Uterus (tissue), 4 donors: ENCODE measurements at places on chromosomes 7 and 10. TPM values are rescaled to one million over a fixed set of nuclear protein-coding genes. Genes with fewer than 3 reads are reported as not detected.

FFAR4 gene
- total RNA-seq = not detected

GPR15LG gene
- not detected for total RNA-seq

SERPINE1 gene
- total RNA-seq = 9.1 TPM

TLX1 gene
- total RNA-seq = not detected

AOAH gene
- total RNA-seq = 5.5 TPM

DPCD gene
- 35.6 TPM for total RNA-seq

IGFBP3 gene
- total RNA-seq = 202 TPM

GRCh38 chr10:72278668-72279393, 5.1 kb downstream of the DDIT4 start:
- no peak overlapping the region for H3K27ac ChIP-seq
- no peaks in the 10 kb centered on the region for H3K27me3 ChIP-seq
- no peaks in the 10 kb centered on the region for H3K36me3 ChIP-seq
- H3K4me3 ChIP-seq = no peak overlapping the region
- no peaks in the 10 kb centered on the region for H3K4me1 ChIP-seq

- no peaks in the 10 kb centered on the region for H3K27me3 ChIP-seq
- no peak overlapping the region for H3K4me3 ChIP-seq
- no peak overlapping the region for H3K27ac ChIP-seq
- no peak for DNase-seq
- H3K4me1 ChIP-seq = no peaks in the 10 kb centered on the region
These were observed 381.7 kb downstream of the THSD7A start for GRCh38 chr7:11450281-11450680.

DNA sequence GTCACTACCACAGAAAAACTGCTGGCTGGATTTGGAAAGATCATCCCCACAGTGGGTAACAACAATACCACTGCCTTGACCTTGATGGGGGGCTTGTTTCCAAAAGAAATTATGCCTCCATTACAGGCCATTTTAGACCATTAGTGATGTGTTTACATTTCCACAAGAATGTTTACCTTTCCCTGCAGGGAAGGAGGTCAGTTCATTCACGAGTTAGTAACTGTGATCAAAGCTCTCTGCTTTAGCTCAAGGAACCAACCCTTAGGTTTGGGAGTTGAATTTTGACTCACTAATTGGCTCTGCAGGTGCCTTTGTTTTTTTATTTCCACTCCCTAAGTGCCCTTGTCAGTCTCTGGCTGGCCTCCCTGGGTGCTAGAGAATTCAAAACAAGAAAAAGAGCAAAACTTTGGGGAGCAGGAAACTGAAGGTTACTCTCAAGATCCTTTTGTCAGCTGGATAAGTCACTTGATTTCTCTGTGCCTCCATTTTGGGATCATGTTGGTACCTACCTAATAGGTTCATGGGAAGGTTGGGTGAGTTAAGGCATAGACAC, 41.1 kb upstream of the NUPR2 start:
- no peak overlapping the region for H3K4me3 ChIP-seq
- no peaks in the 10 kb centered on the region for H3K36me3 ChIP-seq
- no peak for DNase-seq
- no peak overlapping the region for H3K27ac ChIP-seq

DNA sequence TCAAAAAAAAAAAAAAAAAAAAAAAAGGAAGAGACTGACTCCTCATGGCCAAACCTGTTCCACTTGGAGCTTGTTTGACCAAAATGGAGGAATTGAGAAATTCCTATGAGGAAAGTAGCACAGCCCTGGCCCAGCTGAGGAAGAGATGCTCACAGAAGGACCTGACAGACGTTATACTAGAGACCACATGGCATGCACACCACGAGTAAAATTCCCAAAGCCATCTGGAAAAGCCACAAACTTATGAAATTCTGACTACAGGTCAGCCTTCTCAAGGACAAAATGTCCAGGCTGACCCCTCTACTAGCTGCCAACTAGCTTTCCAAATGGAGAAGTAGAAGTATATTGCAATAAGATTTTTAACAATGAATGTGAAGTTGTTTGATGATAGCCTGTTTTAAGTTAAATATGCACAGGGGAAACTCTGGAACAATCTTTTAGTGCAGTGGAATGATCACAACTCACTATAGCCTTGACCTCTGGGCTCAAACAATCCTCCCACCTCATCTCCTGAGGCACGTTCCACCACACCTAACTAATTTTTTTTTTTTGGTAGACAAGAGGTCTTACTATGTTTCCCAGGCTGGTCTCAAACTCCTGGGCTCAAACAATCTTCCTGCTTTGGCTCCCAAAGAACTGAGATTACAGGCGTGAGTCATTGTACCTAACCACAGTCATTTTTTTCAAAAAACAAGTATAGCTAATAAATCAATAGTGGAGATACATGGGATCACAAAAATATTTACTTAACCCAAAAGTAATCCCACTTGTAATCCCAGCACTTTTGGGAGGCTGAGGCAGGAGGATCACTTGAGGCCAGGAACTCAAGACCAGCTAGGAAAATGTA, 75.7 kb downstream of the AKR1D1 start:
- no peak overlapping the region for H3K27ac ChIP-seq
- no peaks in the 10 kb centered on the region for H3K4me1 ChIP-seq
- H3K36me3 ChIP-seq = no peaks in the 10 kb centered on the region
- no peak overlapping the region for H3K4me3 ChIP-seq
- no peaks in the 10 kb centered on the region for H3K27me3 ChIP-seq

- DNase-seq = no peak
- no peaks in the 10 kb centered on the region for H3K36me3 ChIP-seq
- H3K4me3 ChIP-seq = no peak overlapping the region
- H3K27me3 ChIP-seq = no peaks in the 10 kb centered on the region
These were observed 237.8 kb upstream of the ZMIZ1 start for GRCh38 chr10:78830976-78831375.

GRCh38 chr7:68752485-68753178, 845.6 kb upstream of the AUTS2 start:
- H3K4me3 ChIP-seq = no peak overlapping the region
- no peaks in the 10 kb centered on the region for H3K27me3 ChIP-seq
- H3K27ac ChIP-seq = no peak overlapping the region
- no peak for DNase-seq
- no peaks in the 10 kb centered on the region for H3K36me3 ChIP-seq

DNA sequence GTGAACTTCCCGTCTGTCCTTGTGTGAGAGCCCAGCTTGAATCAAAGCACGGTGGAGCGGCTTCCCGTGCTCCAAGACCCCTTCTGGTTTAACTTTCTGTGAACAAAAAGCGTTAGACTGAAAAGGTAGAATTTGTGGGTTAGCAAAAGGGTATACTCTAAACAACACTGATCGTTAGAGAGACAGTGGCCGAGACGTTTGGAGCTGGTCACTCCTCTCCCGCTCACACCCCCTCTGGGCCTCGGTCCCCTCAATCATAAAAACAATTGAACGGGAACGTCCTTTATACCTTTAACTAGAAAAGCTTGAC, 502 bp downstream of the PRKRIP1 start:
- H3K36me3 ChIP-seq = no peaks in the 10 kb centered on the region
- H3K27me3 ChIP-seq = no peaks in the 10 kb centered on the region
- no peaks in the 10 kb centered on the region for H3K4me1 ChIP-seq
- H3K27ac ChIP-seq = peak overlapping the region; percentile 81
- peak overlapping the region; percentile 61 for H3K4me3 ChIP-seq
- DNase-seq = no peak

GRCh38 chr10:86556933-86557649, 35.5 kb upstream of the WAPL start:
- H3K36me3 ChIP-seq = no peaks in the 10 kb centered on the region
- no peaks in the 10 kb centered on the region for H3K27me3 ChIP-seq
- H3K4me1 ChIP-seq = no peaks in the 10 kb centered on the region
- no peak overlapping the region for H3K4me3 ChIP-seq

- no peaks in the 10 kb centered on the region for H3K27me3 ChIP-seq
- H3K4me3 ChIP-seq = no peak overlapping the region
- DNase-seq = no peak
- H3K27ac ChIP-seq = no peak overlapping the region
These were observed 9.6 kb upstream of the TRIM56 start for GRCh38 chr7:101075646-101076045.

DNA sequence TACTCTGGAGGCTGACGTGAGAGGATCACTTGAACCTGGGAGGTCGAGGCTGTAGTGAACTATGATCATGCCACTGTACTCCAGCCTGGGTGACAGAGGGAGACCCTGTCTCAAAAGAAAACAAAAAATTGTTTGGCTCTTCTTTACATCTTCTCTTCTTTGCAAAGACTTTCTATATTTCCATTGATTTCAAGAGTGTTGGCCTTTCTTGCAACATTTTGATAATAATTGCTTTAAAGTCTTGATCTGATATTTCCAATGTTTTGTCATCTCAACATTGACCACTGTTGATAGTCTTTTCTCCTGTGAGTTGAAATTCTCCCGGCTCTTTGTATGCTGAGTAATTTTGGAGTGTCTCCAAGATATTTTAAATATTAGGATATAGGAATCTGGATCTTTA, 17.8 kb upstream of the CLDN4 start:
- no peak overlapping the region for H3K27ac ChIP-seq
- H3K4me1 ChIP-seq = no peaks in the 10 kb centered on the region
- H3K4me3 ChIP-seq = no peak overlapping the region
- no peaks in the 10 kb centered on the region for H3K36me3 ChIP-seq
- DNase-seq = no peak

DNA sequence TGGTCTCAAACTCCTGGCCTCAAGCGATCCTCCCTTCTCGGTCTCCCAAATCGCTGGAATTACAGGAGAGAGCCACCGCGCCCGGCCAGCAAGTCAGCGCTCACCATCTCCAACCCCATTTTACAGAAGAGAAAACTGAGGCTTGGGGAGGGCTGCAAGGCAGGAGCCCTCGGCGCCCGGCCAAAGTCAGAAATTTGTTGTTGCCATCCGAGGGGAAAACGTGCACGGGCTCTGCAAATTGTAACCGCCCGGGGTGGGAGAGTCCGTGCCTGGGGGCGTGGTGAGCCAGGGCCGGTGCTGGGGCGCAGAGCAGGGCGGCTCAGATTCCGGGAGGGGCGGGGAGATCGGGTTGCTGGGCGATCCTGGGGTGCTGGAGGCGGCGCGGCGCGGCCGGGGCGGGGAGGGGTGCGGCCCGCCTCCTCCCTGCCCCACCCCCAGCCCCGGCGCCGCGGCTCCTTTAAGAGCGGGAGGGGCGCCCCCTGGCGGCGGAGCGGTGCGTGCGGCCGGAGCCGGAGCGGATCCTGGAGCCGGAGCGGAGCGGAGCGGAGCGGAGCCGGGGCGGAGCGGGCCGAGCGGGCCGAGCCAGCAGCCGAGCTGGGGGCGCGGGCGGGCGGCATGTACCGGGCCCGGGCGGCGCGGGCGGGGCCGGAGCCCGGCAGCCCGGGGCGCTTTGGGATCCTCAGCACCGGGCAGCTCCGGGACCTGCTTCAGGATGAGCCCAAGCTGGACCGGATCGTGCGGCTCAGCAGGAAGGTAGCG, at the start of gene VPS37D:
Gene VPS37D (plus strand): TSS at position 488 of the 759 bp plus-strand sequence. CDS start 128 bp downstream, at position 616.
- peaks cover 7% of the 10 kb centered on the region for H3K4me1 ChIP-seq
- H3K36me3 ChIP-seq = no peaks in the 10 kb centered on the region
- DNase-seq = peak; percentile 88
- H3K27me3 ChIP-seq = no peaks in the 10 kb centered on the region
- H3K27ac ChIP-seq = no peak within 1 kb of the TSS
- peak within 1 kb of the TSS; percentile 32 for H3K4me3 ChIP-seq

- H3K36me3 ChIP-seq = no peaks in the 10 kb centered on the region
- H3K27ac ChIP-seq = no peak overlapping the region
- H3K4me1 ChIP-seq = no peaks in the 10 kb centered on the region
- H3K4me3 ChIP-seq = no peak overlapping the region
- no peaks in the 10 kb centered on the region for H3K27me3 ChIP-seq
- no peak for DNase-seq
These were observed 47.3 kb upstream of the OIT3 start for GRCh38 chr10:72846238-72846637.

- no peak overlapping the region for H3K27ac ChIP-seq
- H3K27me3 ChIP-seq = no peaks in the 10 kb centered on the region
- H3K36me3 ChIP-seq = no peaks in the 10 kb centered on the region
- no peaks in the 10 kb centered on the region for H3K4me1 ChIP-seq
- H3K4me3 ChIP-seq = no peak overlapping the region
- no peak for DNase-seq
These were observed 151.0 kb upstream of the INSYN2A start for GRCh38 chr10:127347202-127347959.

- no peak for DNase-seq
- no peaks in the 10 kb centered on the region for H3K36me3 ChIP-seq
- no peaks in the 10 kb centered on the region for H3K4me1 ChIP-seq
- no peak overlapping the region for H3K27ac ChIP-seq
- no peak overlapping the region for H3K4me3 ChIP-seq
These were observed 108.5 kb downstream of the CFTR start for GRCh38 chr7:117588352-117588794.
